Dermis microvascular lymphatic vessel endothelial cell (primary cell): ENCODE measurements at places on chromosomes 1 and 21. TPM values are rescaled to one million over a fixed set of nuclear protein-coding genes. Genes with fewer than 3 reads are reported as not detected.

- DNase-seq = peak; percentile 29
These were observed 124.2 kb upstream of the L1TD1 start for GRCh38 chr1:62070384-62071011.

- no peak for DNase-seq
These were observed 38.0 kb upstream of the COL24A1 start for GRCh38 chr1:86194491-86195034.

DNA sequence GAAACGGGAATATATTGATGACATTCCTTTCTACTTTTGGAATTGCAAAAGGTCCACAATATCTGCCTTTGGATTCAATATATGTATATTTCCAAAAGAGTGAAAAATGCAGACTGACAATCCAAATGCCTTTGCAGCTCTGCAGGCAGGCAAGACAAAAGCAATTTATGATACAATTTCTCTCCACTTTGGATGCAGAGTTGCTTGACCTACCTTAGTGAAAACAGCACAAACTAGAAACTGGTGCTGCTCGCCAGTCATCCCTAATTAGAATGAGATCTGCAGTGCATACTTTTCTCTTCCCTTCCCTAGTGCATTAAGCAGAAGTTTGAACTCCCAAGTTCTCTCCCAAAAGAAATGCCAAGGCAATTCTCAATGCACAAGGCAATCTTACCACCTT is 56.8 kb downstream of the KIAA0319L start:
- no peak for DNase-seq

- no peak for DNase-seq
These were observed 43.2 kb downstream of the ANKRD13C start for GRCh38 chr1:70311369-70311768.

DNA sequence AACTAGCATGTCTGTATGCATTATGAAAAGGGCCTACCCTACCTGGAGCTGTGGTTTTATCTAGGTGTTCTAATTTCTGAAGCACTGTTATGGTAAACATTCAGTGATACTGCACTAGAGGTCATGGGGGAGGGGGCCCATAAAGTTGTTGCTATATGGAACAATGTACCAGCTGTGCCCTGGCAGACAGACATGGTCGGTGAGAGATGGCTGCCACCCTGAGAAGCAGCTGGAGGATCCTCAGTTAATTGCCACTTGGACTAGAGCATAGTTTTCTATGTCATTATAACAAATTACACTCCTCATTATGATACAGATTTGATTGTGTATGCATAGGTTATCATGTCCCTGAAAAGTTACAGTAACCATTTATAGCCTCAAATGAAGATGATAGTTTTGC is 45.4 kb downstream of the ILDR2 start:
- DNase-seq = no peak

- no peak for DNase-seq
These were observed 1892.4 kb downstream of the NCAM2 start for GRCh38 chr21:22890656-22891055.

GRCh38 chr1:207921321-207921720 is 10.4 kb upstream of the CD34 start:
- DNase-seq = no peak

DNA sequence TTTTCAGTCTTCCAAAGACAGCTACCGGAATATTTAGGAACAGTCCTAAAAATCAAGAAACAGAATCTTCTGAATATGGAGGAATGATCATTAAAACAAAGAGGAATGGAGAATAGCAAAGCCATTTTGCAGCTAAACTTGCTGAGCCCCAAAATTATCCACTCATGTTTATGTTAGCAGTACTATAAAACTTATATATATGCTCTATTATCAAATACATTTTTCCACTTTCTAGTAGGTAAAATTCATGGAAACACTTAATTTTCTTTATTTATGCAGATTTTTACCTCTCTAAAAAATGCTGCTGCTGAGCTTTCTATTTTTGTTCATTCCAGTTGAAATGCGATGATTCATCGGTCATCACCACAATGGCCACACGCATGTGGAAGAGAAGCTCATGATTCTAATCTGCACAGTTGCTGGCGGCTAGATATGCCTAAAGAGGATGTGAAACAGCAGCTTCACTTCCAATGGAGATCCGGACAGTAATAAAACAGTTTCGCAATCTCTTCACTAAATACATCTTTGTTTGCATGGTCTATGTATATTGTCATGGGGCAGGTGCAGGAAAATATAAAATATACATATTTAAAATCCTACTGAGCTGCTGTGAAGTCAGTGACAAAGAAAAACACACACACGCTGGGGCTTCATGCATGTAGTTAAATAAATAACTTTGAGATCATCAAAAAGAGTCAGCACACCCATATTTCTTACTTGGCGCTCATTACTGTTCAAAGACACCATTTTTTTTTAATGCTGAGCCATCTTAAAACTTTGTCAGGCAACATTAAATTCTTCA is 292.2 kb downstream of the SMYD3 start:
- DNase-seq = peak; percentile 98

GRCh38 chr21:33208534-33208933 is 21.2 kb upstream of the IFNAR2 start:
- no peak for DNase-seq

DNA sequence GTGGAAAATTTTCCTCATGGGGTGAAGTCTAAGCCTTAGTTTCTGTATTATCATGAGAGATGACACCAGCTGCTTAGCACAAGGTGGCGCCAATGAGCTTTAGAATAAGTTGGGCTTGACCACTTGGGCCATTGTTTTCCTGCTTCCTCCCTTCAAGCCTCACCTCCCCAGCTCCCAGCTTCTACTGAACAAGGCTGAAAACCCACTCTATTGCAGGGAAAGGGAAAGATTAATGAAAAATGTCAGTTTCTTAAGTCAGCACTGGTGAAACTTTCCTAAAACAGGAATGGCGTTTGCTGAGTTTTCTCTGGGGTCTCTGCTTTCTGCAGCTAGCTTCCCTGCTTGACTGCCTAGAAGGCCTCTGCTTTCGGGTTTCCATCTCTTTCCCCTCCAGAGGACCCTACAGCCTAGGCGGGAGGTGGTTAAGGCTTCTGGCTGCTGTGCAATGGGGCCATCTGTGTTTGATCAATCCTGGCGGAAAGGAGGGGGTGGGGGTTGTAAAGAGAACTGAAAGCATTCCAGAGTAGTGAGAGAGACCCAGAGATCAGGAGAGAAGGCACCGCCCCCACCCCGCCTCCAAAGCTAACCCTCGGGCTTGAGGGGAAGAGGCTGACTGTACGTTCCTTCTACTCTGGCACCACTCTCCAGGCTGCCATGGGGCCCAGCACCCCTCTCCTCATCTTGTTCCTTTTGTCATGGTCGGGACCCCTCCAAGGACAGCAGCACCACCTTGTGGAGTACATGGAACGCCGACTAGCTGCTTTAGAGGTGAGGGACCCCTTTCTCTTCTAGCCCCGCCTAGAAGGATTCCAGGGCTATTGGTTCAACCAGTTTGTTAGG is at the start of gene OLFML3:
Gene OLFML3, plus strand, starts transcription at position 612 of the 840 bp plus-strand sequence. Its CDS starts 43 bp downstream, at position 655.
- DNase-seq = peak; percentile 90

- no peak for DNase-seq
These were observed 60.4 kb upstream of the ACOT11 start for GRCh38 chr1:54487571-54488050.

- DNase-seq = no peak
These were observed 661.1 kb downstream of the BRINP3 start for GRCh38 chr1:189816558-189816957.

DNA sequence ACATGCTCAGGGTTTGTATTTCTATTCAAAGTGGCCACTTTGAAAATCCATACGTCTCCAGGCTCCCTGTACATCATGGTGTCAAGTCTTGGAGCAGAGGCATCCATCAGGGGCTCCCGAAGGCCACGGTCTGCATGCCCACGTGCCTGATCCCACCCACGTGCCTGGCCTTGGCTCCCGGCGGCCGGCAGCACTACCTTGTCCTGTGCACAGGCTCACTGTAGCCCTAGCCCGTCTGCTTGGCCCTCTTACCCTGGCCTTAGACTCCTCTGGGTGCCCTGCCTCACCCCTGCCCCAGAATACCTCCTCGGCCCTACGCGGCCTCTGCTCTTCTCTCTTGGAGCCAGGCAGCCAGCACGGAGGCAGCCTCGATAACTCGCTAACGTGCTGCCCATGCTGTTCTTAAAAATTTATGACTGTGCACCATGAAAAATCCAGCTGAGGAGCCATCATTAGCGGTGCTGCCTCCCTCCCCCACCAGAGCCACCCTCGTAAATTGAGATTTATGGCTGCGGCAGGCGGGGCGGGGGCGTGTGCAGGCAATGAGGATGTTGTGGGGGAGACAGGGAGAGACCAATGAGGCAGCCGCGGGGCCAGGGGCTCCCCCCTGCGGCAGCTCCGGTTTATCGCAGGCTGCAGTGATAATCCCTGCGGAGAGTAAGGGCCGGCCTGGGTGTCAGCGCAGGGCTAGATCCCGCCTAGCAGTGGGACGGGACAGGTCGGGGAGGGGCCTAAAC is 24.6 kb downstream of the DMAP1 start:
- no peak for DNase-seq

DNA sequence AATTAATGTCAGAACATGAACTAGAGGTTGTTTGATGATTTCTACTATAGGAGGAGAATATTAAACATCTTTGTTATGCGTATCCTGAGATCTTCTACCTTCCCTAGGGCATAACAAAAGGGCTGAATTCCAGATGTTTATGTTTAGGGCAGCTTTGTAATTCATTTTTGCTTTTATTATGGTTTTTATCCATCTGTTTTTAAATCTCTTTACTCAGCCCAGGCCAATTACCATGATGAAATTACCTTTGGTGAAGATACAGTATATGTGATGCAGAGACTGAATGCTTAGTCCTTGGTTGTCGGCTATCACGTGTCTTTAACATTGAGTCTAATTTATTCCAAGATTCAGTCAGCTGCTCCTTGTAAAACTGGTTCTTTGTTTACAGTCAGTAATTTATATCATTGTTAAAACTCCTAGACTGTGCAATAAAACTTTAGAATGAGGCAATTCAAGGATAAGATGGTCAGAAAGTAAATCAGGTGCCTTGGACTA is 176.9 kb downstream of the CTH start:
- DNase-seq = no peak

GRCh38 chr1:224106568-224107281 is 7.2 kb upstream of the FBXO28 start:
- DNase-seq = peak; percentile 88

DNA sequence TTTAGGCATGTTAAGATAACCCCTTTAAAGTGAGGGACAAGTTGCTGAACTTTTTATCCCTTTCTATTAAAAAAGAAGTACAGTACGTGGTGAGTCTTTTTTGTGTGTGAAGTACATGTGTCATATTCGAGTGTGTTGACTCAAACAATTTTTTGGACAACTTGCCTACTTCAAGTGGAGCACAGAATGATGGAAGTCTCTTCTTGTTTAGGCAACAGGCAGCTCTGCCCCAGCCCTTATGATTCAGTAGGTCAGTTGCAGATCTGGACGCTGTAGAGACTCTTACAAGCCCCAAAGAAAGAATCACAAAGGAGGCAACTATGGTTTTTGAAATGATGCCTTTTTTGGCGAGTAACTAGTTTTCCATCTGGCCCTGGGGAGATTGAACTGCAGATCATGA is 14.4 kb upstream of the ZFP69B start:
- no peak for DNase-seq

DNA sequence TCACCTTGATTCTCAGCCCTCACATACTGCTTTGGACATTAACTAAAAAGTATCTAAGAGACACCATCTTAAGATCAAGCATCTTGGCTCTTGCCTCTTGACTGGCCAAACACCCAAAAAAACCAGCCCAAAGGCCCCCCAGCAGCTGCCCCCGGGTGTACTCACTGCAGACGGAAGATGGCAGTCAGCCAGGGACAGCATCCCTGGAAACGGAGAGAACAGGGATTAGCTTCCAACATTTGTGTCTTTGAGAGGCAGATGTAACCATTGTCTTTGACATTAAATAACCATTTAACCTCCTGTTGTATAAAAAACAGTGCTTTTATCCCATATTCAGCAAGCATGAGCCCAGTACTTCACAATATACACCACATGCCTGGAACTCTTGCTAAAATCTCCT is 11.3 kb downstream of the TMEM63A start:
- no peak for DNase-seq

GRCh38 chr1:200620273-200621131 is at the start of gene KIF14:
TSS of gene KIF14 (minus strand) at chr1:200620751. CDS start at chr1:200618723, 2,028 bp downstream.
- peak; percentile 91 for DNase-seq

DNA sequence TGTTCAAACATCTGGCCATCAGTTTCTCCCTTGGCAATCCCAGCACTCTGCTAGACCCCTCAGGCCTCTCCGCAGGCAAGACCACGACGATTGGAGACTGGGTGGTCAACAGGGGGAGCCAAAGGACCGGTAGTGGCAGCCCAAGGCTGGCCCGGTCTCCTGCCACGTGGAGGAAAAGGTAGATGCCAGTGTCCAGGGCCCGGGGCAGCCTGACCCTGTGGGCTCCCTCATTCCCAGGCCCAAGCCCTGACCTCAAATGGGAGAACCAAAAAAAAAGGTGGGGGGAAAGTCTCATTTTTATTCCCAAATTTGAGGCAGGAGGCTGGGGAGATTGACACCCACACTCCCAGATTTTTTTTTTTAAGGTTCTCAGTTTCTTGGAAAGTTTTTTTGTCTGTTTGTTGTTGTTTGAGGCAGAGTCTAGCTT is 24.8 kb downstream of the S100A6 start:
- DNase-seq = peak; percentile 65

DNA sequence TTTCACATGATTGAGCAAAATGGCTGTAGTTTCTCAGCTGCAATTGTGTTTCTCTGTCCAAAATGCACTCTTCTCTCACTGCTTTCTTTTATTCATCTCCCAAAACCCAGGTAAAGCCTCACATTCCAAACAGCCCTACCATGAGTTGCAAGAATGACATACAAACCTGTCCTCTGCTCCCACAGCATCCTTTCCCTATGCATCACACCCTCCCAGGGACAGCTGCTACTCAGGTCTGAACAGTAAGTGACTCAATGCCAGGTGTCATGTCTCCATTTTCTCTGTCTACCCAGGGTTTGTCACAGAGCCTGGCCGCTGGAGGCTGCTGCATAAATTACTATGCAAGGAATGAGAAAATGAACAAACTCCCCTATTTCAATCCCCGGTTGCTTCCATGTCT is 118.5 kb downstream of the PLD5 start:
- DNase-seq = no peak

DNA sequence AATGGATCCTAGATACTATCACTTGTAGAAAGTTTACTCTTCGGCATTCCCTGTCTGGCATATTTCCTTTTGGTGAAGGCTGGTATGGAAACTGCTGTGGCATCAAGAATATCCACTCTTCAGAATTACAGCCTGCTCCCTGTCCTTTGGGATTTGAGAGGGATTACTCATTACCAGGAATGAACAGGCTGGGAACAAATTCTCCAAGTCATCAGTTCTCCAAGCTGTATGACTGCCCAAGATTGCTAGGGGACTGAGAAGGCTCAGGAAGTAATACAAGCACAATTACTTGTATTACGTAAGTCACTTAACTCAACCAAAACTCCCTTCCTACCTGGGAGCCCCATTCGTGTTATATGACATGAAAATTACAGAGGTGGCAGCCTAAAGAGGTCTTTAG is 49.6 kb downstream of the CD58 start:
- DNase-seq = no peak

AKR7A3 gene
- 0.13 and 0.25 TPM in 2 replicates for total RNA-seq

FAM3B gene
- total RNA-seq = not detected in 2 replicates

JMJD4 gene
- total RNA-seq = 15.9 and 29.5 TPM in 2 replicates

RHOU gene
- total RNA-seq = 18.9 and 31.5 TPM in 2 replicates

EPRS1 gene
- total RNA-seq = 60.9 and 109 TPM in 2 replicates

ERICH3 gene
- total RNA-seq = not detected in 2 replicates

GPR37L1 gene
- total RNA-seq = not detected in 2 replicates

RCSD1 gene
- 21.4 and 28.8 TPM in 2 replicates for total RNA-seq

SYF2 gene
- 23.3 and 23.5 TPM in 2 replicates for total RNA-seq

BGLAP gene
- 0.26 and 0.63 TPM in 2 replicates for total RNA-seq

FDPS gene
- total RNA-seq = 401 and 490 TPM in 2 replicates

RIIAD1 gene
- total RNA-seq = not detected in 2 replicates

HRNR gene
- total RNA-seq = not detected in 2 replicates

BSND gene
- total RNA-seq = under 0.01 TPM in 1 of 2 replicates, not detected in the other

LRRC39 gene
- total RNA-seq = under 0.01 TPM in 1 of 2 replicates, not detected in the other

CCDC181 gene
- not detected in 2 replicates for total RNA-seq

SLAMF7 gene
- total RNA-seq = not detected in 2 replicates

HES3 gene
- not detected in 2 replicates for total RNA-seq
